ENCODE measurements at places on chromosomes 13 and 19. TPM values are rescaled to one million over a fixed set of nuclear protein-coding genes. Genes with fewer than 3 reads are reported as not detected.

DNA sequence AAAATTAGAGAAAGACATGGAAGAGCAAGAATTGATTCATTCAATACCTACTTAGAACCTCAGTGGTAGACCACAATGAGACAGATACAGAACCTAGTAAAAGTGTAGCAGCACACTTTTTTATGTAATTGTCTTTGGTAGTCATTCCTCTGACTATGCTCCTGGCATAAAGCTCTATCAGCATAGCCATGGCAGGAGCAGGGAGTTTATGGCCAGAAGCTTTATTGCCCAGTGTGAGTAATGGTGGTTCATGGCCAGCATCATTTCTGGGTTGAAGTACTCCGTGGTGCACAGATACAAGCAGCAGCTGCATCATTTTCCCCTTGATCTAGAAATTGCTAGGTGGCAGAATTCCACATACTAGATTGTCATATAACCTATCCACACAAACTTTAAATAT lies 352.6 kb downstream of the TBC1D4 start:
- DNase-seq = no peak

The HCN2 gene
- 1.2 TPM for total RNA-seq

GRCh38 chr13:60090574-60090973 lies 73.2 kb downstream of the DIAPH3 start:
- DNase-seq = no peak

DNA sequence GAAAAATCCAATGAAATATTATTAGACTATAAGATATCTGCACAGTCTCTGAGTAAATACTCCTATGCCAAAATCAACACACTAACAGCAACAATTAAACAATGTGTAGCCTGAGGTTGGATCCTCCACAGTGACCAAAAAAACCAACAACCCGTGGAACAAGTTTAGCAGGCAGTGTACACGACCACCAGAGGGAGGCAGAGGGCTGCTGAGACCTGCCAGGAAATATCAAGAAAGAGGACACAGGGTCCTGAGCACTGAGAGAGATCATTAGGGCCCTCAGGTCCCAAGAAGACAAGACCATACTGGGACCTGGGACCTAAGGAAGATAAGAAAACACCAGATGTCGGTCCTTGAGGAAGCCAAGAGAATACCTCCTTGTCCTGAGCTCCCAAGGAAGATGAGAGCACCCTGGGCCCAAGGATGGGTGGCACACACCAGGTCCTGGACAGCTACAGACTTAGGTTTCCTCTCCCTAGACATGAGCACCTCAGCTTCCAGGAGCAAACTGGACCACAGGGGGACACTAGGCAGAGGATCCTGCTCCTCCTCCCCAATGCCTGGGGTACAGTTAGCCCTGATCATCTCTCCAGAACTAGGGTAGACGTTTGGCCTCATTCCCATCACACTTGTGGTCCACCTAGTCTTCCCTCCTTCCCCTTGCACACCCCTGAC lies 822 bp upstream of the ZNF274 start:
- peak; percentile 55 for DNase-seq

DNA sequence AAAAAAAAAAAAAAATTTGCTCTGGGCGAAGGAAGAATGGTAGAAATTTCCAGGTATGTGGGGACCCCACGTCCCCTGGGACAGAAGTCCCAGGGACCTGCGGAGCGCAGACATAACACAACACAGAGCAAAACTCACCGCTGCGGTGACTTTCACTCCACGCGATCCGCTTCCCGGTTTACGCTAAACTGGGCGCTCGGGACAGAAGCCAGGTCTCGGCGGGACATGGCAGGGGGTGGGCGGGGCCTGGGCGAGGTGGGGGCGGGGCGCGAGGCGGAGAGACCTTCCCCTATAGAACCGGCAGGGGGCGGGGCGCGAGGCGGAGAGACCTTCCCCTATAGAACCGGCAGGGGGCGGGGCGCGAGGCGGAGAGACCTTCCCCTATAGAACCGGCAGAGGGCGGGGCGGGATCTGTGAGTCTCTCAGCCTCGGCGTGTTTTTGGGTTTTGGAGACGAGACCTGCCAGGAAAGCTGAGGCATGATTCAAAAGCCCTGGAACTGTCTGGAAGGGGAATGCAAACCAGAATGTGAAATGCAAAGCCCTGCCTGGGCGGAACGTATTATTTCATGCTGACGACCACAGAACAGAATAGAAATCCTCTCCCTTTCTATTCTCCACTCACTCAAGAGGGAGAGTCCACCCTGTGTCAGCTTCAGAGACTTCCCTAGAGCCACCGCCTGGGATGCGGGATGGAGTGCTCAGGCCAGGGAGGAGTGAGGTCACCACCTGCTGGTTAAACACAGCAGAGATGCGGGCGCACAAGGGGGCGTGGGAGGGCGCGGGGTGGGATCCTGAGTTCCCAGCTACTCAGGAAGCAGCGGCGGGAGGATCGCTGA lies 20.2 kb upstream of the ERVV-1 start:
- peak; percentile 48 for DNase-seq

The LCP1 gene
- total RNA-seq = 10.7 TPM

GRCh38 chr13:27000686-27001085 lies 170.9 kb downstream of the USP12 start:
- DNase-seq = no peak

GRCh38 chr13:32309312-32310133 lies 5.6 kb downstream of the ZAR1L start:
- no peak for DNase-seq

DNA sequence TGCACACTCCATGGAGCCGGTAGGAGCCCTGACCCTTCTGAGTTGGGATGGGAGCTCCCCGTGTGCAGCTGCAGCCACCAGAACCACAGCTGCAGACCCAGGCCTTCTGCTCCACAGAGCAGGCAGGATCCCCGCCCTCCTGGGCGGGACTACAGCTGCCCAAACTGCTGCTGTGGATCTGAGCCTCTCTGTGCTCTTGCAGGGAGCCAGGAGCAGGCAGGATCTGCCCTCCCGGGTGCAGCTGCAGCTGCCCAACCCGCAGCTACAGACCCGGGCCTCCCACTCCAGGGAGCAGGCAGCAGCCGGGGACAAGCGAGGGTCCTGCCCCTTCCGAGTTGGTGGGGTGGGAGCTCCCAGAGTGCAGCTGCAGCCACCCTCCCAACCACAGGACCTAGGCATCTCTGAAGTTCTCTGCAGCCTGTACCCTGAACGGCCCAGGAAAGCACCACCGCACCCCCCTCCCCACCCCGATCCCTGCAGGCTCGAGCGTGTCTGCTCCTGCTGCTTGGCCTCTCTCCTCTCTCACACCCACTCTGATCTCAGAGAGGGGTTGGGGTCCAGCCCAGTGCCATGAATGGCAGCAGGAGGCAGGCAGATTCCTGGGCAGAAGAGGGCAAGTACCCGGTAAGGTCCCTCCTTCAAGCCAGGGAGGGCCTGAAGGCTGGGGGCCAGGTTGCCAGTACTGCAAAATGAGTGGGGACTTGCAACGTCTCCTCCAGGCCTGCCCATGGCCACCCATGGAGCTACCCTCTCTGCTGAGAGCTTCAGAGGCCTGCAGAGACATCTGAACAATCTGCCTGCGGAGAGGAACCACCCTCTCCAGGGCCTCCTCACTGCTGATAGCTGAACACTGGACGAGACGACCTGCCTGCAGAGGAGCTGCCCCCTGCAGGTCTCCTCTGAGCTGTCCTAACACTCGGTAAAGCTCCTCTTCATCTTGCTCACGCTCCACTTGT lies 16.4 kb upstream of the EMP3 start:
- DNase-seq = no peak
